ENCODE measurements at places on chromosomes 4 and X.

DNA sequence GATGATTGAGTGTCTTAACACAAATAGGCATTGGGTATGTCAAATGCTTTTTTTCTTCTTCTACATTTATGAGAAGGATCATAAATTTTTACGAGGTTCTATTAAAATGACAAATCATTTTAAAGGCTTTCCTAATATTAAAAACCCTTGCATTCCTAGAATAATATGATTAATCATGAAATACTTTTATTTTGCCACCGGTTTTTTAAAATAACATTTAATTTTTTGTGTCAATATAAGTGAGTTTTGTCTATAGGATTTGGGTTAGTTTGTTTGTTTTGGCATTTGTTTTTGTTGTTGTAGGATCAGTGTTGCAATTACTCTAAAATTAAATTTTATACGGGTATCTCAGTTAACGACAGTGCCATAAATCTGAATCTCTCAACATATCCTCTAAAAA lies 169.7 kb upstream of the STK26 start:
- DNase-seq, result no peak

- DNase-seq, result no peak
These were observed 42.5 kb downstream of the ZBTB49 start for GRCh38 chr4:4332529-4332928.

GRCh38 chrX:6681521-6682145 lies 146.7 kb upstream of the VCX3A start:
- DNase-seq, result no peak

GRCh38 chr4:95256108-95256835 lies 292.5 kb downstream of the UNC5C start:
- DNase-seq, result no peak

DNA sequence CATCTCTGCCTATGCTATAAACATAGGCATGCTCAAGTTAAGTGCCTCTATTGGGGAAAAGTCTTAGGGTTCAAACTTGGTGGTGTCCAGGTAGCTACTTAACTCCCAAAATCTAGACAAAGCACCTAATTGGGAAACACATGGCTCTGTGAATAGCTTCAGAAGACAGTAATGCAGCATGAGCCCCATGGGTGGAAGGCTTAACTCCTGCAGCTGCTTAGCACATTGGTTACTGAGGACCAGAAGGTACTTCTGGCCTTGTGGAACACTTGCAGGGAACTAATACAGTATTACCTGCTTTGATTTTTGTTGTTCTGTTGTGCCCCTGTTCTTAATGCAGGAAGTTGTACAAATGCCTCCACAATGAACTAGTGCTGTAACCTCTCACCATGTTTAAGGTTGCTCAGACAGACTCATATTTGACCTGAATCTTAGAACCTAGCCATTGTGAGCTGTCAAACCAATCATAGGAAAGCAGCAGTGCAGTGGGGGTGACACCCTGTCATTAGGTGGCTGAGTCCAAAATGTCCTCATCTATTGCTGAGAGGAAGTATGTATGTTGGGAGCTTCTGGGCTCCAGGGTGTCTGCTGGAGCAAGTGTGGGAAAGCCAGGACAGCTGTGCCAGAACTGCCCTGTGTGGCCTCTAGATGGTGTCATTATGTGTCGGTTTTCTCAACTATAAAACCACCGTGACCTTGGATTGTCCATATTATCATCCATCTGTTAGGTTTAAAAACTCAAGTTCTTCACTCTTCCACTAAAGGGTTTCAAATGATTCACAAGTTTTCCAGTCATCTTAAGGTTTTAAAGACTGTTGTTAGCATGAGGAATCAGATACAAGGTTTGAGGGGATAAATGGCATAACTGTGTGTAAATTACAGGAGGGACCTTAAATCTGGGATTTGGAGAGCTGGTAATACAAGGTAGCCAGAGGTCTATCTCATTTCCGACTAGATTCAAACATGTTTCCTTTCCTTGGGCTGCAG lies 69.9 kb upstream of the WDR1 start:
- DNase-seq, result no peak
